CD4-positive, alpha-beta memory T cell (primary cell): ENCODE measurements at places on chromosomes 5 and 9.
A peak's percentile ranks its signal among the peaks of the same experiment; 100 is the strongest.

DNA sequence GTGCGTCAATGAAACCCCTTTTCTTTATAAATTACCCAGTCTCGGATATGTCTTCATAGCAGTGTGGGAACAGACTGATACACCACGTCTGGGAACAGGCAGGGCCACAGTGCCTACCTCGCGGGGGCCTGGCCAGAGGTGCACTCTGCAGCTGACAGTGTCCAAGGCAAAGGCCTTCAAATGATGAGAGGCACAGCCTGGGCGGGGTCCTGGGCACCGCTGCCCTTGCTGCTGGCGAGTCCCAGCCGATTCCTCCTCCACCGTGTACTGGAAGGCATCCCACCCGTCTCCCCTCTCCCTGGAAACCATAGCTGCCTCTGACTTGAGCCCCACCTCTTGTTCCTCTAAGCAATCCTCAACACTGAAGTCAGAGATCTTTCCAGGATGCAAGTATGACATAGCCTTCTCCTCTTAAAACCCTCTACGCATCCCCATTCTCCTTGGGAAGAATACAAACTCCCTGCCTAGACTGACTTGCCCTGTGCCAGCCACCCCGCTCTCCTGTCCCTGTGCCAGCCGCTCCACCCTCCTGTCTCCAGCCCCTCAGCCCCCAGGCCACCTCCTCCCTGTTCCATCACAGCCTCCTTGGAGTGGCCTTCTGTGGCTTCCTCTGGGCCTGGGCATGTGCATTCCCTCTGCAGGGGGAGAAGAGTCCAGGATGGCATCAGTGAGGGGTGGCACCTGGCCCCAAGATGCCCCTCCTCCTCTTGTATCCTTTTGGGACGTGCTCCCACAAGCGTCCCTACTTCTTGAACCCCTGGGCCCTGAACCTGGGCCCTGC, 8.1 kb upstream of the COL5A1 start:
- DNase-seq: no peak

DNA sequence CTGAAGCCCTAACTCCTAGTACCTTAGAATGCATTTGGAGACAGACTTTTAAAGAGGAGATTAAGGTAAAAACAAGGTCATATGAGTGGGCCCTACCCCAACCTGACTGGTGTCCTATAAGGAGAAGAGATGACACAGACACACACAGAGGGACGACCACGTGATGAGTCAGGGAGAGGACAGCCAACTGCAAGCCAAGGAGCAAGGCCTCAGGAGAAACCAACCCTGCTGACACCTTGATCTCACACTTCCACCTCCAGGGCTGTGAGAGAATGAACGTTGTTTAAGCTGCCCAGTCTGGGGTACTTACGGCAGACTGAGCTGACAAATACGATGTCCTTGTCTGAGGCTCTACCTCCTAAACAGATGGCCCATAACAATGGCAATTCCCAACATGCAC, 93.6 kb downstream of the ROR2 start:
- DNase-seq: no peak

DNA sequence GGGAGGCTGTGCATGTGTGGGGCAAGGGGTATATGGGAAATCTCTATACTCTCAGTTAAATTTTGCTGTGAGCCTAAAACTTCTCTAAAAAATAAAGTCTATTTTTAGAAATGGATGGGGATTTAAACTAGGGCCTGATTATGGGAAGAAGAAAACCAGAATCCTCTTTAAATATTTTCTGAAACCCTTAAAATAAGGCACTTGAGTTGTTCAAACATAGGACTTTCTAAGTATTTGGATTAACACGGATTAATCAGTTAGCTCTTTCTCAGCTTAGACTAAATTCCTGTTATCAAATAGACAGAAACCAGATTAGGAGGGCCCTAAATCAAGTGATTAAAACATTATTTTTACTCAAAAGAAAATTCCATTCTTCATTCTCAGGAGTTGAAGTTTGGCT, 438.4 kb downstream of the EFNA5 start:
- DNase-seq: no peak

DNA sequence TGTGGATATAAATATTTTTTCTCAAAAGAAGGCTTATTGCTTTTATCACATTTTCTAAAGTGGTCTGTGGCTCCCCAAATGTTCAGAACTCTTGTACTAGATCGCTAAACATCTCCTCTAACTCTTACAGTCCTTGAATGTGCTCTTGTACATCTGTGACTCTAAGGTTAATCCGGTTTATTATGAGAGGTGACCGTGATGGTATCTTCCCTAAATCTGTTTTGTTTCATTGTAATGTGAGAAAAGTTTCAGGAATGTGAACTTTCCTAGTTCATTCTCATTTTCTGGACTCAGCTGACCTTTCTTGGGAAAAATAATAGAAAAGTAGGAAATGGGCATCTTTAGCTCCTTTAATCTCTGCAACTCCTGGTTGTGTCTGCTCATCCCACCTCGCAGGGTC, 94.5 kb upstream of the CD180 start:
- no peak for DNase-seq

DNA sequence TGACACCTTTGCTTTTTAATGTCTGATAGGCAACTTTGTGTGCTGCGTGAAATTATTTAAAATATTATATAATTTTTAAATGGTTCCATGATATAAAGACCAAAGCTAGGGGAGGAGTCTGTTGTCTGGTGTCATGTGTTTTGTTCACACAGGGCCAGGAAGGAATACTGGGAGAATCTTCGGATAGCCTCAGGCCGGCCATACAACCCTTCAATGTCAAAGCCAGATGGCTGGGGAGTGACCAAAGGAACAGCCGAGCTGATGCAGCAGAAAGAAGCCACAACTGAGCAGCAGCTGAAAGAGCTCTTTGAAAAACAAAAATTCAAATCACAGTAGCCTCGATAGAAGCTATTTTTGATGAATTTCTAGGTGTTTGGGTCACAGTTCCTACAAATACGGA, 19.2 kb downstream of the BHMT start:
- no peak for DNase-seq

DNA sequence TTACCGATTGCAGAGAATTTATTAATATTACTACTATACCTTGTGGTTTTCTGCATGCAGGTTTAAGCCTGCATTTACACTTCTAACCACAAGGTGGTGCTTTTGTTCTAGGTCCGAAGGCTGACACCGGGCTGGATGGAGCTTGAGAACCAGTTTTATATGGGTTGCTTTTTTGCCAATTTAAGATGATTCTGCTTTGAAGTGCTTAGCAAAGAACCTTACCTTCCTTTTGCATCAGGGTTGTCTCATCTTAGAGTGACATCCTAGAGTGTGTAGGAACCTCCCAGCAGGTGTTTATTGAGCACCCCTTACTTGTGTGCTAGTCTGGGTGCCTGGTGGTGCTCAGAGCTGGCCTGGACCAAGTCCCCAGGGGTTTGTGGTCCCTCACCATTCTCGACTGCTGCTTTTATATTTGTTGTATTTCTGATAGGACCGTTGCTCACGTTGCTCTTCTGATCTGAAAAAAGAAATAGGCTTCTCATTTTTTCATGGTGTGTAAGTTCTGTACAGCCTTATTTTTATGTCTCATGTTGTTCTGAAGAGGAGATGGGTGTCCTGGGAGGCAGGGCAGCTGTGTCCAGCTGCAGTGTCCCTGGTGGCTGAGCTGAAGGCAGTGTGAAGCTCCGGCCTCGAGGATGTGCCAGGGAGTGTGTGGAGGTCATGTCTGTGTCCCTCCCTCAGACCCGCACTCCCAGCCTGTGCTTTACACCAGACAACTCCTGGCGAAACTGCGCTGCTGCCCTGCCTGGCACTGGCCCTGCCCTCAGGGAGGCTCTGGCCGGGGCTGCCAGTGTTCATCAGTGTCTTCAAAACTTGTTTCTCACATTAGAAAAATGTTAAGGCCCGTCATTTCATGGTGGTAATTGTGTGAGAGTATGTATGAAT, 54.3 kb downstream of the EHMT1 start:
- peak; percentile 48 for DNase-seq

DNA sequence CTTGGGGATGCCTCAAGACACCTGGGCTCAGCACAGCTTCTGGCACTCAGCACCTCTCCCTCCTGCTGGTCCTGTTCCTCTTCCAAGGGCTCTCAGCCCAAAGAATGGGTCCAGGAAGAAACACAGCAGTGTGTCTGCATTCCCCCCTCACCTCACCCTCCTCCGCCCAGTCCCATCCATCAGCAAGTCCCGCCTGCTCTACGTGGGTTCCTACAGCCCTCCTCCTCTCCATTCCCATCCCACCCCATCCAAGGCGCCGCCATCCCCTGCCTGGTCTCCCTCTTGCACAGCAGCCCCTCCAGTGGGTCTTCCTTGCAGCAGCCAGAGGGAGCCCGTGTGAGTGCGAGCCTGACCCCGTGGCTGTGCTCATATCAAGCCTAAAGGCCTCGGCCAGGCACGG, 52.3 kb upstream of the RPL26L1 start:
- no peak for DNase-seq

- no peak for DNase-seq
These were observed 23.4 kb downstream of the NREP start for GRCh38 chr5:111733571-111733970.
